ENCODE measurements at places on chromosomes 6 and 20. TPM values are rescaled to one million over a fixed set of nuclear protein-coding genes. Genes with fewer than 3 reads are reported as not detected.
A peak's percentile ranks its signal among the peaks of the same experiment; 100 is the strongest.

FAM110A gene
- total RNA-seq, result 22.9 TPM

REM1 gene
- not detected for total RNA-seq

DNA sequence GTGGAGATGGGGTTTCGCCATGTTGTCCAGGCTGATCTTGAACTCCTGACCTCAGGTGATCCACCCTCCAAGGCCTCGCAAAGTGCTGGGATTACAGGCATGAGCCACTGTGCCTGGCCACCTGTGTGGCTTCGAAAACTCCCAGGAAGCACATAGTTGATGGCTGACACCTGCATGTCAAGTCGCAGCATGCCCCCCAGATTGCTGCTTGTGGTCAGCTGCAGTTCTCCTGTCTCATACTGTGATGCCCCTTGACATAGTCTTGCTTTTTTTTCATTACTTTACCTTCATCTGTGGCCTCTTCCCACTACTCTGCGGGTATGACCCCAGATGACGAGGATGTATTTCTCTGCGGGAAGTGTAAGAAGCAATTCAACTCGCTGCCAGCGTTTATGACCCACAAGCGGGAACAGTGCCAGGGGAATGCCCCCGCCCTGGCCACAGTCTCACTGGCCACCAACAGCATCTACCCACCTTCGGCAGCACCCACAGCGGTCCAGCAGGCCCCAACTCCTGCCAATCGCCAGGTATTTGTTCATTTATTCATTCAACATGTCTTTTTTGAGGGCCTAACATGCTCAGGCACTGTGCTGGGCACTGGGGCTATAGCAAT is 13.1 kb downstream of the ZNF341 start:
- no peak for DNase-seq

DNA sequence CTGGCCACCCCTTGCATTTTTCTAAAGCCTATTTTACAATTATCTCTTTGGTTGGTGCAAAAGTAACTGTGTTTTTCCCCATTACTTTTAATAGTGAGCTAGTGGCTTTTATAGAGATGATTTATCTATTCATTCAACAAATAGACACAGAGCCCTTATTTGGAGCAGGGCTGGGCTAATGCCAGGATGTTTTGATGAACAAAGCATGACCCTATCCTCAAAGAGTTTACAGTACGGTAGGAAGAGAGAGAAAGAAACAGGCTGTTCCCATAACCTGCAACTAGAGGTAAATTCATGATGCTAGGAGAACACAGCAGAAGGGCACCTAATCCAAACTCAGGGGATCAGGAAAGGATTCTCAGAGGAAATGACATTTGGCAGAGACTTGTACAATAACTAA is 37.3 kb upstream of the UST start:
- DNase-seq, result no peak

PMEPA1 gene
- 18.8 TPM for total RNA-seq

DNA sequence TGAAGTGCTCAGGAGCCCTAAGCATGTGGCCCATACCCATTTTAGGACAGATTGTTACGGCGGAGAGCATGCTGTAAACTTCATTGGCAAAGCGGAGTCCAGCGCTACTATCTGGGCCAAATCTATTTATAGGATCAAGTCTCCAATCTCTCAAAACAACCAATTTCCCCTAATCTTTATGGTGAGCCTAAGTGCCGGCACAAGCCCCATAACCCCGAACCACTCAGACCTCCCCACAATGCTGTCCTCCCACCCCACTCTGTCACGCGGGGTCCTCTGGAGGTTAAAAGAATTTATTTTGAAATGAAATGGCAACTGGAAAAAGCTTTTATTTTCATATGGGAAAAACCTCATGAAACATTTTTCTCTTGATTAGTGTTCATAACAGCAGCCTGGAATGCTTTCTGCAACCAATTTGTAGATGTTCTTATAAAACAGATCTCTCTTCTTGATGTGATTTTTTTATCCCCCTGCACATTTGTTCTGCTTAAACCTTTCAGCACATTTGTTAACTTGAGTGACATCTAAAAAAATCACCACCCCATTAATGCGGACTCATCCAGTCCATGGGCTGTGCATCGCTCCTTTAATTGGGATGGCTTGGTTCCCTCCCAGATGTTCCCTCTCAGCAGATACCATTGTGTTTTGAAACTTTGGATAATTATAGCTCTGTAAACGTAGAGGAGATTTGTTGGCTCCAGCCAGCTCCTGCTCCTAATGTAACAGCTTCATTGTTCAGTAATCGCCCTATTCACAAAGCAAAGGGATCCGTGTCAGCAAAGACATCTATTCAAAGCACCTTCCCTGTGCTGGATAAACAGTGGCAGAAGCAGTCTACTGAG is 323.6 kb downstream of the CD83 start:
- no peak for DNase-seq

- no peak for DNase-seq
Measured at GRCh38 chr20:62161347-62161746, 17.8 kb downstream of the SS18L1 start.

- no peak for DNase-seq
Measured at GRCh38 chr20:57995381-57995977, 233.0 kb downstream of the ANKRD60 start.

C20orf141 gene
- not detected for total RNA-seq

ADTRP gene
- 0.32 TPM for total RNA-seq

DNA sequence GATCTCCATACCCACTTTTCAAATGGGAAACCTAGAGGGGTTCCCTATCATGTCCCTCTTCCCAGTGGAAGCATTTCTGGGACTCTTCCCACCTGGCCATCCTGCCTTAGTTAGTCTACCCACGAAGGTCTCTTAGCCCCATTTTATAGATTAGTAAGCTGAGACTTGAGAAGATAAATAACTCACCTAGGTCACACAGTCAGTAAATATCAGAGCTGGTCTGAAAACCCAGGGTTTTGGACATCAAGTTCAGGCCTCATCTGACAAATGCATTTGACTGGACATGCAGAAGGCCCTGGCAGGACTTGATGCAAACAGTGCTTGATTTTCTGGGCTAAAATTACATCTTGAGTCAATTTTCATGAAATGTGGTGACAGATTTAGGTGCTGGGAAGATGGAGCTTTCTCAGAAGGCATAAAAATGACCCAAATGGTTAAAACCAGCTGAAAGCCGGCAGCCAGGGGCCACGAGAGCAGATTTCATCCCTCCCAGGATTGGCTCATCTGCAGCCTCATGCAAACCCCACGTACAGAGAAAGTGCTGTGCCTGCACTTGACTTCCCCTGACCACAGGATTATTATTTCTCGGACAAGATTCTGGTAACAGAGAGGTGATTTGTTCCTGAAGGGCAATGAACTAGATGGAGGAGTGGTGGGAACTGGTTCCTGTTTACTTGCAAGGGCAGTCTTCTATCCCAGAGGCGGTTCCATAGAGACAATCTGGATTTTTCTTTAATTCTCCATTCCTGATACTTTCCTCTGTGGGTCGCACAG is 23.1 kb downstream of the CPNE5 start:
- DNase-seq, result no peak

GRCh38 chr6:4564801-4565271 is 211.4 kb upstream of the CDYL start:
- no peak for DNase-seq

RFX6 gene
- 0.22 TPM for total RNA-seq

GRCh38 chr20:56460459-56460858 is 8.0 kb upstream of the RTF2 start:
- no peak for DNase-seq

KHDC1 gene
- 7.1 TPM for total RNA-seq

SERPINB6 gene
- 121 TPM for total RNA-seq

GRCh38 chr6:106309766-106310373 is 15.7 kb downstream of the ATG5 start:
- no peak for DNase-seq

DNA sequence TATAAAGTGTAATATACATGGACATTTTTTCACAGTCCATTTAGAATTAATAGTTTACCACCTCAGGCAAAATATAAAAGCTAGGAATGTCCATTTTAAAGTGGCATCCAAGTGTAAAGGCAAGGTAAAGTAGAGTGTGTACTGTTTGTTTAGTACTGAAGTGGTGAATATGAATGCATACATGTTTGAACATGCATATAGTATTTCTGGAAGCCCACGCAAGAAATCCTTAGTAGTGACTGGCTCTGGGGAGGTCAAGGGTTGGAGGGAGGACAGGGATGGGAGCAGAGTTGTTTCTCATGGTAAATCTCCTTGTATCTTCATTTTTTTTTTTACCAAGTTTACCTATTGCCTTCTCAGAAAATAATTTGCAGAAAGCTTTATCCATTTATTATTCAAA is 129.2 kb downstream of the UNC5CL start:
- no peak for DNase-seq

- peak; percentile 77 for DNase-seq
Measured at GRCh38 chr6:49915035-49915434, 48.7 kb upstream of the CRISP1 start.

DNA sequence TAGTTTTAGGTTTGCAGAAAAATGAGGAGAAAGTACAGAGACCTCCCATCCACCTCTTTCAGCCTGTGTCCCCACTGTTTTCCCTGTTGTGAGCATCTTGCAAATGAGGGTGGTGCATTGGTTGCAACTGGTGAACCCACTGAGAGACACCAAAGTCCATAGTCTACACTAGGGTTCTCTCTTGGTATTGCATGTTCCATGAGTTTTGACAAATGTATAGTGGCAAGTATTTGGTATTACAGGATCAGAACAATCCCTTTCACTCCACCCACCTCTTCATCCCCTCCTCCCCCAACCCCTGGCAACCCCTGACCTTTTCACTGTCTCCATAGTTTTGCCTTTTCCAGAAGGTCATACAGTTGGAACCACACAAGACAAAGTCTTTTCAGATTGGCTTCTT is 20.1 kb downstream of the ZNF831 start:
- DNase-seq, result no peak

DNA sequence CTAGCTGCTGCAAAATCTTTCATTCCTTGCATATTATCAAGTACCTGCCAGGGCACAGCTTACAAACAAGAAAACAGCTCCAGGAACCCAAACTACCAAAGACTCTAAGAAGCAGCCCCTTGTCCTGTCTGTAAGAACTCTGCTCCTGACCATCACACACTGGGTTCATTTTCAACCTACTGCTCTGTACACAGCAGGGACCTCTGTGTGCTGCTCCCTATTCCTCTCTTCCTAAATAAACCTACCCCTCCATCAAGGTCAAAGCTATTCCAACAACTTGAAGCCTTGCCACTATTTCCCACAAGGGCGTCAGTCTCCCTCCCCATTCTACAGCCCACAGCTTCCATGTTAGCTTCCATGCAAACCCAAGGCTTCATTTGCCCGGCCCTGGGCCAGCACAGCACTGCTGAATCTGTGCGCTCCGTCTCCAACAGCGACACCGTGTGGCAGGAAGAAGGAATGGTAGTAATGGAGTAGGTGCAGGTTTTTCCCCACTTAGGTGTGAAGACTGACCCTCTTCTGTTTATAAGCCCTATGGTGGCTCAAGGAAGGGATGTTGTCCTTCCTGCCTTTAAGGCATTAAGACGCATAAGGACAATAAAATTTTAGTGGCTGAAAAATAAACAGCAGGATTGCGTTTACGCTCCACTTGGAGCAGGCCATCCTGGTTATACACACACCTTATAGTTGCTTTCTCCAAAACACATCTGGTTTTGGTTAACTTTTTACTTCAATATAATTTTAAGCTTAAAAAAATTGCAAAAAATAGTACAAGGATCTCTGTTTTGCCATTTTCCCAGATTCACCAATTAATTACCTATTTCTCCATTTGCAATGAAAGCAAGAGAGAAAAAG is 115.2 kb upstream of the NXT1 start:
- peak; percentile 91 for DNase-seq

TGM3 gene
- total RNA-seq, result 0.29 TPM

DACT2 gene
- 44.0 TPM for total RNA-seq

DNA sequence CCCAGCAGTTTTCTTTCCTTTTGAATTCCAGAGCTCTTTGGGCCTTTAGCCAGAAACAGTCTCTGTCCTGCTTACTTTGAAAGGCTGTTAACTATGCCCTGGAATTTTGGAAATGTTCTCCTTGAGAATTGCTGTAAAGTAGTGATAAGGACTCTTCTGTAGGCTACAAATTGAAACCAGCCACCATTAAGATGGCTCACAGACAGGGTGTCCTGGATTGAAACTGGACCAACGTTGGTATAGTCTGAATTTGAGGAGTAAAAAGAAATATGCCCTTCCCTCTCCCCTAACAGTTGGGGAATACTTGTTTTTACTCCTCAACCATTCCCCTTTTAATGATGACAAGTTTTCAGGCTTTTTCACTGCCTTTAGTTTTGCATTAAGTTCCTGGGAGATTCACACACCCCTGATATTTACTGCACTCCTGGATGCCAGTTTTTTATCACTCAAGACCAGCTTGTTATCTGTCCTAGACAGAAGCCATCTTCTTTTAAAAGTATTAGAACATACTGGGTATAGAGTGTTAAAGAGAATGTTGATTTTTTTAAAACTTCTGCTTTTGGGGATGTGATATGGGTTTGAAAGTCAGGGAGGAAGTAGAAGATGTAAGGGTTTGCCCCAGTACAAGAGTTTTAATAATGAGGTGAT is 21.9 kb downstream of the TOP1 start:
- no peak for DNase-seq

DNA sequence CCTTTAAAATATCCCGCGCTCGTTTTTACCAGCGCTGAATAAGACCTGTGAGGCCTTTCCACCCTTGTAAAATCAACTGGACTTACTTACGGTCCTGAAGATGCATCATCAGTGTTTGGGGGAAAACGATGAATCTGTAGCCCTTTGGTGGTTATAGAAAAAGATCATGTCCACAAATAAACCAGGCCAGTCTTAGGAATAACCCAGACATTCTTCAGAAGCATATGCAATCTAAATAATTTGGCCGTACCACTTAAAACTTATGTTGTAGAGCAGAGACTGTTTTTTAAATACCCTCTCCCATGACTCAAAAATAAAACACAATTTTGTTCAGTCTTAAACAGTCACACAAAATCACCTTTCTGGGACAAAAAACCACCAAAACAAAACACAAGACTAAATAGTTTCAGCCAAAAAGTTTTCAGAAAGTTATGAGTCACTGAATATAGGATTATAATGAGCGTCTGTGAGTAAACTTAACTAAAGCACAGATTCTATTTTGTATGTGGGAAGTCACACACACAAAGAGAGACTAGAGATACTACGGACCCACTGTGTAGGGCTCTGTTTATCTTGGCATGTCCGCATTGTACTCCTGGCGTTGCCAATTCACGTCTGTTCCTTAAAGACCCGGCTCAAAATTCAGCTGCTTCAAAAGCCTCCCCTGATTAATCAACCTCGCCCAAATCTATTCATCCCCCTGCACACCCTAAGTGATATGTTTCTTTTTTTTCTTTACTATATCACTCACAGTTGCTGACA is 26.5 kb upstream of the SMOC2 start:
- no peak for DNase-seq

DNA sequence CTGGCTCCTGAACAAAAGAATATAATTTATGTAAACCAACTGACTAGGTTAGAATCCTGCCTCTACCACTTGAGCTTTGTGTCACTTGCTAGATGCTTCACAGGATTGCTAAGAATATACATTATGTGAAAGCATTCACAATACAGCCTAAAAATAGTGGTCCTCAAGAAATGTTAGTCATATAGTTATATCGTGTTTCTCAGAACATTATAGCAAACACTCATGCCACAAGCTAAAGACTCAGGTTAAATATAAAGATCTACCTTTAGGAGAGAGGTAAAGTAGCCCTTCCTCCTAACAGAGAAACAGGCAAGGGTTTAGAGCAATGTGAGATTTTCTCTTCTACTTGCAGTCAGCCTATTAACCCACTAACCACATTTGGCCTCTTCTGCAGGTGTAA is 17.8 kb upstream of the ALDH8A1 start:
- no peak for DNase-seq
